ENCODE measurements at places on chromosomes 2 and 18.

- DNase-seq: no peak
These were observed 455.2 kb upstream of the RAB12 start for GRCh38 chr18:8153887-8154583.

GRCh38 chr2:144152817-144153271 is 367.1 kb downstream of the ZEB2 start:
- no peak for DNase-seq

GRCh38 chr2:9201185-9201891 is 5.3 kb upstream of the ASAP2 start:
- DNase-seq: no peak

DNA sequence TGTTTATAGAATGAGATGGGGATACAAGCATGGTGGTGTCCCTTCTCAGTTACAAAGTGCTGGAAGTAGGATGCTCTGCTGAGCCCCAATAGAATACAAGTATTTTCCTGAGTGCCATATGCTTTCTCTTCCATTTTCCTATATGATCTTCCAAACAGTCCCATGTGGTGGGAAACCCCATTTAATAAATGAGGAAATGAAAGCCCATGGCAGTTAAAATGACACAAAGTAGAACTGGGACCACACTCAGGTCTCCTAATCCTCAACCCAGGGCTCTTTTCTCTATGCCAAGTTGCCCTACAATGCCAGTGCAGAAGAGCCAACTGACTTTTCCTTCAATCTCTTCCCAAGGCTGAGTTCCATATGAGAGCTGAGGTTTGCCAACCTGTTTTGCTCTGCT is 210.2 kb upstream of the FBXO11 start:
- DNase-seq: no peak

DNA sequence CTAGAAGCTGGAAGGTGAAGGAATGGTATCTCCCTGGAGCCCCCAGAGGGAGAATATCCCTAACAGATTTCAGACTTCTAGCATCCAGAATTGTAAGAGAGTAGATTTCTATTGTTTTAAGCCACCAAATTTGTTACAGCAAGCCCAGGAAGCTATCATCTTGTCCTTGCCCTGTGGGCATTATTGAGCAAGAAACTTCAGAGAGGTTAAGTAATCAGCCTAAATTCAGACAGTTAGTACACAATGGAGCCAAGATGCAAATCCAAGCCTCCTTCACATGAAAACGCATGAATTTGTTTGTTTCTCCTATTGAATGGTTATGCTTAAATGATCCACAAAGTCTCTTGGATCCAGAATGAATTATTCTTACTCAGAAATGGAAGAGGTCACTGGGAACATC is 55.2 kb upstream of the TRIB2 start:
- DNase-seq: no peak

GRCh38 chr2:38750011-38750890 is 910 bp downstream of the SRSF7 start:
- DNase-seq: no peak

- DNase-seq: no peak
These were observed 14.3 kb upstream of the ST8SIA5 start for GRCh38 chr18:46771141-46771540.

DNA sequence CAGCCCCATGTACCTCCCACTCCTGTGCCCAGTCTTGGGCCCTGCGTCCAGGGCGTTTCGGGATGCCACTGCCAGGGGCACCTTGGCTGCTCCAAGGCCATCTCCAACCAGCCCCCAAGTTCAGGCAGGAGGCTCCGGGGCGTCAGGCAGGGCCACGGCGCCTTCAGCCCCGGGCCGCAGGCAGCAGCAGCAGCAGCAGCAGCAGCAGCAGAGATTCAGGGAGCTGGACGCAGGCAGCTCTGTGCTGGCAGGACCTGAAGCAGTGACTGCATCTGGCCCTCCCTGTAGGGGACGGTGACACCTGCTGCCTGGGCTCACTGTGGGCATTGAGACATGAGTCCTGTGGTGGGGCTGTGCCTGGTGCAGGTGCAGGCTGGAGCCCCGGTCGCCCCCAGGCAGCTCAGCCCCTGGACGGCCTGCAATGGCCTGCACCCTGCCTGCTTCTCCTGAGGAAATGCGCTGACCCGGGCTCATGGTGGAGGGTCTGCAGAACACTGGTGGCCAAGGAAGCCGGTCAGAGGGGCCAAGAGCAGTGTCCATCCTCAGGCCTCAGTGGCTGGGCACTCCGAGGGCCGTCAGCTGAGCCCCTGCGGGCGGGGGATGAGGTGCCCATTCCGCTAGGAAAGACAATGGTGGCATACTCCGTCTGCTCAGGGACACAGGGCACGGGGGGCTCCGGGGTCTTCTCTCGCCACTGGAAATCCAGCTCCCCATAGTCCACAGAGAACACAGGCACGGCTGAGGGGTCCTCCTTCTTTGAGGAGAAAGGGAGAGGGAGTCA is 8.0 kb downstream of the PDCD1 start:
- DNase-seq: no peak

DNA sequence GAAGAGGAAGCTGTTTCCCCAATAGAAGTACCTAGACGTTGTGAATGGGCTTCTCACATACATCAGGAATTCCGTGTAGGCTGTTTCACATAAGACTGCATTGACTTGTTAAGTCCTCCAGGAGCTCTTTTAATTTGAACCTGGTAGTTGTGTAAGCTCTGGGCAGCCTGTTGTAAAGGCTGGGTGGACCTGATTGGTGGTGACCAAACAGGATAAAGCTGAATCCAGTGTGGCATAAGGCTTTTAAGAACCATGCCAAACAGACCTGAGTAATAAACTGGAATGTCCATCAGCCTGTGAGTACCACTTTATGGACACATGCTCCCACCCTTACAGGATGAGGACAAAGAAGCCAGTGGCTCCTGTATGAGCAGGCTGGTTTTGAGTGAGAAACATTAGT is 24.1 kb downstream of the RMND5A start:
- DNase-seq: no peak

GRCh38 chr18:34042423-34043146 is 182.1 kb downstream of the NOL4 start:
- DNase-seq: no peak

- no peak for DNase-seq
These were observed 168.2 kb downstream of the GALNT1 start for GRCh38 chr18:35749701-35750100.

DNA sequence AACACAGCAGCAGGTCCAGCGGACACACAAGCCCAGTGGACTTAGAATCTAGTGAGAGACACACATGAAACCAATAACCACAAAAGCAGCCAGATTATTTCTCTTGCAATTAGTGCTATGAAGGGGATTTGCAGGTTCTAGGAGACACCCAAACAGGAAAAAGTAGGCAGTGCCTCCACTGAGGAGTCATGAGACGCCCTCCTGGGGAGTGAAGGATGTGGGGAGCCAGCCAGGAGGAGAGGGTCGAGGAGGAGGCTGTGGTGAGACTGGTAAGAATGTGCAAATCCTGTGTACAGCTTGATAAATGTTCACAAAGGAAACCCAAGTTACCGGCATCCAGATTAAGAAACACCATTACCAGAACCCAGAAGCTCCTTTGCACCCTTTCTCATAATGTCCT is 2.7 kb upstream of the CAPN13 start:
- DNase-seq: no peak

DNA sequence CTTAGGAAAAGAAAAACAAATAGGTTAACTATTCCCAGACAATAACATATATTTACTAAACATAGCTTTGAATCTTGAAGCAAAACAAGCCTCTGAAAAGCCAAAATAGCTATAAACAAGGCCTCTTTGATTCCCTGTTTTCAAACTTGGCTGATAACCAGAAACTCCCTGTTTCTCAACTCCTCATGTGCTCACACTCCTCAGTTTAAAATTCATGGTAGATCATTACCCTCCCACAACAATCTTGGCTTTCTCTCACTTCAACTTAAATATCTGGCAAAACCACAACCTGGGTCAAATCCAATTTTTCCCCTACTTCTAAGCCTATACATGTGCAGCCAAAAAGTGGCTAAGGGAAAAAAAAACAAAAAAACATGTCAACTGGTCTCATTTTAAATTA is 15.6 kb downstream of the SUCLG1 start:
- no peak for DNase-seq
